Breast epithelium (tissue), 4 donors: ENCODE measurements at places on chromosomes 1 and 21. TPM values are rescaled to one million over a fixed set of nuclear protein-coding genes. Genes with fewer than 3 reads are reported as not detected.

RGS13 gene
- total RNA-seq, result 0.29 TPM

IL20 gene
- total RNA-seq, result not detected

PGLYRP3 gene
- not detected for total RNA-seq

S100A7A gene
- total RNA-seq, result not detected

CASQ1 gene
- total RNA-seq, result not detected

KRTAP11-1 gene
- total RNA-seq, result not detected
